Left ventricle myocardium inferior (tissue), 1 donor: ENCODE measurements at places on chromosomes 11 and 22. TPM values are rescaled to one million over a fixed set of nuclear protein-coding genes. Genes with fewer than 3 reads are reported as not detected.
A peak's percentile ranks its signal among the peaks of the same experiment; 100 is the strongest.

Gene CSNK2A3
- total RNA-seq, result 1.4 TPM

Gene BLID
- total RNA-seq, result 0.36 TPM

Gene PPP6R3
- total RNA-seq, result 78.8 TPM

DNA sequence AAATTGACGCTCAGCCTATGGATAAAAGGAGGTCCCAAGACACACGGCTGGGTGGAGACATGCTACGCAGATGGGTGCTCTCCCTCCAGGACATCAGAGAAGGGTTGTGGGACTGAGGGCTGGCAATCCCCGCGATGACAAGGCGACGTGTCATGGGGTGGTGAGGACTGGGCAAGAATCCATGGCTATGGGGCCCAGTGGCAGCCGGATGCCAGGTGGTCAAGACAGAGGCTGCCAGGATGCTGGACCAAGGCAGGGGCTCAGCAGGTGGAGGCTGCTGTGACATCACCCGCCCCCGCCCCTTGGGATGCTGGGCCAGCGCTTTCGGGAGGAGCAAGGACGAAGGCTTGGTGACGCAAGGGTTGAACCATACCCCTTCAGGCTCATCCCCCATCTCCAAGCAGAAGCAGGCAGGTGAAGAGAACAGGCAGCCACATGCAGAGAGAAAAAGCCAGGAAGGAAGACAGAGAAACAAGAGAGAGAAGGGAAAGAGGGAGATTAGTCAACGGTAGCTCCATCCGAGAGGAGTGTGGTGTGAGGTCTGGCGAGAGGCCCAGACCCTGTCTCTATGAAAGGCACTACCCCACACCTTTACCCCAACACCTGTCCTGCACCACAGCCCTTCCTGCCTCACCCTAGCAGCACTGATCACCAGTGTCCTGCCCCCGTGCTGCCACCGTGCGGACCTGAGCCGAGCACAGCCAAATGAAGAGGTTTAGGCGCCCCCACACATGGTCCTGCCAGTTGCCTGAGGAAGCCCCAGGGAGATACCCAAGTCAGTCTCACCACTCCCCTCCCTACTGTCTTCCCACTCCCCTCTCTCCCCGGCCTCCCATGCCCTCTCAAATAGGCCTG, 24.1 kb upstream of the RASL10A start:
- no peak overlapping the region for H3K4me3 ChIP-seq
- DNase-seq, result no peak
- no peak overlapping the region for H3K27ac ChIP-seq
- peaks cover 43% of the 10 kb centered on the region for H3K4me1 ChIP-seq
- H3K36me3 ChIP-seq, result peaks cover 78% of the 10 kb centered on the region
- H3K27me3 ChIP-seq, result no peaks in the 10 kb centered on the region

GRCh38 chr11:61477727-61478148, 30.8 kb upstream of the LRRC10B start:
- H3K36me3 ChIP-seq, result peaks cover 8% of the 10 kb centered on the region
- peak; percentile 60 for DNase-seq
- peak overlapping the region; percentile 71 for H3K27ac ChIP-seq
- peaks cover 42% of the 10 kb centered on the region for H3K4me1 ChIP-seq
